ENCODE measurements at places on chromosomes 6 and 20.

DNA sequence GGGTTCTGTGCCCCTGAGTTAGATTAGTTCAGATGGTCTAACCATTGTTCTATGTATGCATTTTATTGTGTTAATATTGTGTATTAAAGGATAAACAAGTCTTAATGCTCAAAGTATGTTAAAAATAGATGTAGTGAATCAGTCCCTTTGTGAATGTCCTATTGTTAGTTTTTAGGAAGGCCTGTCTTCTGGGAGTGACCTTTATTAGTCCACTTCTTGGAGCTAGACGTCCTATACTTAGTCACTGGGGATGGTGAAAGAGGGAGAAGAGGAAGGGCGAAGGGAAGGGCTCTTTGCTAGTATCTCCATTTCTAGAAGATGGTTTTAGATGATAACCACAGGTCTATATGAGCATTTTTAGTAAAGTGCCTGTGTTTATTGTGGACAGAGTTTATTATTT lies 12.3 kb upstream of the HMGN4 start:
- no peak for DNase-seq

GRCh38 chr20:61980647-61981583 lies 84.8 kb downstream of the TAF4 start:
- DNase-seq = peak; percentile 77

DNA sequence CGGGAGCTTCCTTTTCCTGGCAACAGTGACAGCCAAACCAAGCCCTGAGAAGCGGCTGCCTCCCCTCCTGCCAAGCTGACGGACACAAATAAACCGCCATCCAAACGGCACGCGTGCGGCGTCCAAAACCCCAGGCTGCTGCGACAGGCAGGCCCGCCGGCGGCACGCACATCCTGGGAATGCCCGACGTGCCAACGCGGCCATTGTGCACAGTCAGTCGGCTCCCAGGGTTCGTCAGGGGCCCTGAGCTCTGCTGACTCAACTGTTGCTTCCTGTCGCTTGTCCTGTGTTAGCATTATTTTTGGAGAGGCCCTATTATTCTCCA lies 6.8 kb downstream of the JAG1 start:
- DNase-seq = no peak

- no peak for DNase-seq
Observed at GRCh38 chr6:36677059-36677749, 1.3 kb upstream of the CDKN1A start.

DNA sequence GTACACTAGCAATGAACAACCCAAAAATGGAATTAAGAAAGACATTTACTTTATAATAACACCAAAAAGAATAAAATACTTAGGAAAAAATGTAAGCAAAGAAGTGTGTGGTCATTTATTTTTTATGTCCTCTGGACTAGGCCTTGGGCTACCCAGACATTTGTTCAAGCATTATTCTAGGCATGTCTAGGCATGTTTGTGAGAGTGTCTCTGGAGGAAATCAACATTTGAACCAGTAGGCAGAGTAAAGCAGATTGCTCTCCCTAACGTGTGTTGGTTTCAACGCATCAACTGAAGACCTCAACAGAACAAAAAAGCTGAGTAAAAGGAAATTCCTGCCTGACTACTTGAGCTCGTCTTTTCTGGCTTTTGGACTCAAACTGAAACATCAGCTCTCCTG lies 84.5 kb downstream of the ANKEF1 start:
- no peak for DNase-seq

GRCh38 chr6:103036846-103037245 lies 1643.3 kb downstream of the GRIK2 start:
- no peak for DNase-seq

GRCh38 chr20:49030954-49031619 lies 15.0 kb upstream of the CSE1L start:
- no peak for DNase-seq

DNA sequence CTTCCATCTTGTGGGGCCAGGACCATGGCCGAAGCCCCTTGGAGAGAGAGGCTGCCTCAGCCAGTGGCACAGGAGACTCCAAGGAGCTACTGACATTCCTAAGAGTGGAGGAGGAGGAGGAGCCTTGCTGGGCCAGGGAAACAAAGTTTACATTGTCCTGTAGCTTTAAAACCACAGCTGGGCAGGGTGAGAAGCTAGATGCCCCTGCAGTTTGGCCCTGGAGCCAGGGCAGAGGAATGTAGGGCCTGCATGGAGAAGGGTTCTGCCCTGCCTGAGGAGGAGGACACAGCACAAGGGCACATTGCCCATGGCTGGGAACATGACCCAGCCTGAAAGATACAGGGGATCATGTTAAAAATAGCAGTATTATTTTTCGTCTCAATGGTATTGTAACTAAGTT lies 37.4 kb downstream of the PLCG1 start:
- DNase-seq = no peak

DNA sequence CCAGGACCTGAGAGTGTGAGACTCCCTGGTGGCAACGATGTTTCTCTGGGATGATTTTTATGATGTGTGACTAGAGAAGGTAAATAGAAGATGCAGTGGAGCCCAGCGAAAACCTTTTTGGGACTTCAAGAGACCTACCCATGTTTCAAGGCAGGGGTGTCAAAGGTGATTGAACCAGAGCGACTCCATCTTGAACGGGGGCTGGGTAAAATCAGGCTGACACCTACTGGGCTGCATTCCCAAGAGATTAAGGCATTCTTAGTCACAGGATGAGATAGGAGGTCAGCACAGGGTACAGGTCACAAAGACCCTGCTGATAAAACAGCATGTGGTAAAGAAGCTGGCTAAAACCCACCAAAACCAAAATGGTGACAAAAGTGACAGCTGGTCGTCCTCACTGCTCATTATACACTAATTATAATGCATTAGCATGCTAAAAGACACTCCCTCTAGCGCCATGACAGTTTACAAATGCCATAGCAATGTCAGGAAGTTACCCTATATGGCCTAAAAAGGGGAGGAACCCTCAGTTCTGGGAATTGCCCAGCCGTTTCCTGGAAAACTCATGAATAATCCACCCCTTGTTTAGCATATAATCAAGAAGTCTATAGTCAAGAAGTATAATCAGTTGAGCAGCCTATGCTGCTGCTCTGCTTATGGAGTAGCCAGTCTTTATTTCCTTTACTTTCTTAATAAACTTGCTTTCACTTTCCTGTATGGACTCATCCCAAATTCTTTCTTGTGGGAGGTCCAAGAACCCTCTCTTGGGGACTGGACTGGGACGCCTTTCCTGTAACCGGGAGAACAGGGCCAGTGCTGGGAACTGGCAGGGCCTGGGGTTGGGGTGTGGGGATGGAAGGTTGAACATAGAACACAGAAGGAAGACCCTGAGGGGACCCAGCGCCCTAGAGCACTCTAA lies 526.4 kb downstream of the QKI start:
- DNase-seq = no peak

GRCh38 chr6:74588094-74588832 lies 617.6 kb downstream of the COL12A1 start:
- no peak for DNase-seq

DNA sequence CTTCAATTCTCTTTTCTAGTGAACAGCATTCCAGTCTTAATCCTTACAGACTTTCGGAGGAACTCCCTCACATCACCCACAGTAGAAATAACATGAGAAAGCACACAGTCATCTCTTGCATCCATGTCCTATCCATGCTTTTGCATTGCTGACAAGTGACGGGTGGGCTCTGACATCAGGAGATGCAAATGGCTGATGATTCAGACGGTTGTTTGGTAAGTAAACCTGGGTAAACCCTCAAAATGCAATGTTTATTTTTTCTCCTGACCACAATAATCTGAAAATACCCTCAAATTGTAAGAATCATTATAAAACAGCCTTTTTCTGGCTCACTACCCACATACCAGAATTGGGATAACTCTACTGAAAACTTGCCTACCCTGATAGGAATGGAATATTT lies 792.0 kb downstream of the MAFB start:
- DNase-seq = no peak

- no peak for DNase-seq
Observed at GRCh38 chr20:43751167-43752050, 24.6 kb upstream of the GTSF1L start.

DNA sequence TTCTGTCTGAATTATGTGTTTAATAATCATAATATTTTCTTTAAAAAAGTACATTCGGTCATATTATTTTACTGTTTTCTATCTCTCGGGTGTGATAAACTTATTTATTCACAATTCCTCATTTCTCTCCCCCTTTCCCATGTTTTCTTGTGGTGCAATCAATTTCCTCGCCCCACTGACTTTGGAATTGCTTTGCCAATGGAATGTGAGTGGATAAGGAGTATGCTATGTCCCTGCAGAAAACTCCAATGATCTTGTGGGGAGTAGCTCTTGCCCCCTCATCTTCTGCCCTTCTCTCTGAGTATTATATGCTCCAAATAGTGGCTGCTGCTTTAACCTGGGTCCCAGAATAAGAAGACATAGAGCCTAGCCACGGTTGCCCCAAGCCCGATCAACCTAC lies 64.1 kb downstream of the HMGN3 start:
- no peak for DNase-seq

GRCh38 chr6:106477790-106478189 lies 117.3 kb downstream of the CRYBG1 start:
- no peak for DNase-seq

DNA sequence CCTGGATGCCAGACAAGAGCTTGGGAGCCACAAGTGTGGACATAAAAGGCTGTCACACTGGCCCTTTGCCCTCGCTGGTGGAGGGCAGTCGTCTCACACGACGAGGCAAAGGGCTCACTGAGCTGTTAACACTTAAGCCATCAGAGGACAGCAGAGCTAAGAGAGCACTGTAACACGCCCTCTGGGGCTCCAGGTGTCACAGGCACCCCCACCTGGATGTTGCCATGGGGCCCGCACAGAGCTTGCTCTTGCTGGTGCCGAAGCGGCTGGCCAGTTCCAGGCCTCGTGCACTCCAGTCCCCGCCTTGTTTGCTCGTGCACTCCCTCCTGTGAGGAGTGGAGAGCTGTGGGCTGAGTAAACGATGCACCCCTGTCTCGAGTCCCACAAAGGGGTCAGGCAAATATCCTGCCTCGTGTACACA lies 37.4 kb downstream of the SLC35D3 start:
- peak; percentile 64 for DNase-seq

- DNase-seq = peak; percentile 33
Observed at GRCh38 chr20:47659904-47660601, 125.2 kb downstream of the SULF2 start.

GRCh38 chr6:137873273-137873762 lies 6.3 kb downstream of the TNFAIP3 start:
- no peak for DNase-seq

DNA sequence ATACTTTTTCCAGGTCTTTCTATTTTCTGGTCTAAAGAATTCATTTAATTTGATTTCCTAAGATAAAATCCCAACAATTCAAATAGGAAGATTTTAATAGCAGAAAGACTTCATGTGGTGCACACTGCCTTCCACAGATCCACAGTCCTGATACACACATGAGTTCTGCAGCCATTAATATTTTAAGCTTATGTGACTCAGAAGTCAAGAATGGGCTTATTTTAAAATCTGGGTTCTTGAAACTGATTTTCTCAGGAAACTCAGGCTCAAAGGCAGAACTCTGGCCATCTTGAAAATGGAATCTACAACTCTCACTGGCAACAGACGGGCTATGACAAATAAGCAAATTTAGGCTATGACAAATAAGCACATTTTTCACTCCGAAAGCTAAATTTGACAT lies 88.2 kb downstream of the COL12A1 start:
- no peak for DNase-seq

- no peak for DNase-seq
Observed at GRCh38 chr6:68718385-68719073, 83.4 kb downstream of the ADGRB3 start.

DNA sequence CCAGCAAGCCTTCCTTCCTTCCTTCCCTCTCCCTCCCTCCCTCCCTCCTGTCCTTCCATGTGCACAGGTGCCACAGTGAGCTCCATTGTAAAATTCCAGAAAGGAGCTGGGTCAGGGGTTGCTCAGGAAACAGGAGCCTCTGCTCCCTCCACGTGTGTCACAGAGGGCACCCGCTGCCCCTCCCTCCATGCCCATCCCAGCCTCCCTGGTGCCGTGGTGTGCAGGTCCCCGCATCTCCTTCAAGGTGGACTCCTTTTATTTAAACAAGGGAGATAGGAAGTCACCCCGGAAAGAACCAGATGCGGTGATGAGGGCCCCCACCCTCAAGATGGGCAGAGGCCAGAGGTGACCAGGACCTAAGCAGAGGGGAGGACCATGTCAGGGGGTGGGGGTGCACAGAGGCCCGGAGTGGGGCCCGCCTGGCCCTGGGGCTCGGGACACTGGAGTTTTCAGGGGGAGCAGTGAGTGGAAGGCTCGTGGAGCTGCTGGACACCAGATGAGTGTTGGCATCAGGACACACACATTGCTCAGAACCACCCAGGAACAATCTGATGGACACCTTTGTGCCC lies 85.4 kb downstream of the DHX35 start:
- no peak for DNase-seq

GRCh38 chr20:24755411-24755922 lies 193.6 kb upstream of the CST7 start:
- DNase-seq = no peak

GRCh38 chr6:156822747-156823206 lies 45.6 kb downstream of the ARID1B start:
- no peak for DNase-seq

DNA sequence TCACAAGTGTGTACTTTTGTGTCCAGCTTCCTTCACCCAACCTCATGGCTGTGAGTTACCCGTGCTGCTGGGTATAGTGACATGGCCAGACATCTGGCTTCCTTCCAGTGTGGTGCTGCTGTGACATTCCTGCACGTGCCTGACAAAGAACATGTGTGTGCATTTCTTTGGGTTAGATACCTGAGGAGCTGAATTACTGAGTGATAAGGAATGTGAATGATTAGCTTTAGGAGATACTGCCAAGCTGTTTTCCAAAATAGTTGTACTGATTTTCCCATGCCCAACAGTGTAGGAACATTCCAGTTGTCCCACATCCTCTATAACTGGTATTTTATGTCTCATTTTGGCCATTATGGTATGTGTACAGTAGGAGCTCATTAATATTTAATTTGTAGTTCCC lies 132.5 kb downstream of the PREX1 start:
- no peak for DNase-seq

GRCh38 chr6:159955945-159956361 lies 12.9 kb upstream of the IGF2R start:
- DNase-seq = no peak

- DNase-seq = no peak
Observed at GRCh38 chr6:154381548-154381947, 24.9 kb upstream of the IPCEF1 start.

DNA sequence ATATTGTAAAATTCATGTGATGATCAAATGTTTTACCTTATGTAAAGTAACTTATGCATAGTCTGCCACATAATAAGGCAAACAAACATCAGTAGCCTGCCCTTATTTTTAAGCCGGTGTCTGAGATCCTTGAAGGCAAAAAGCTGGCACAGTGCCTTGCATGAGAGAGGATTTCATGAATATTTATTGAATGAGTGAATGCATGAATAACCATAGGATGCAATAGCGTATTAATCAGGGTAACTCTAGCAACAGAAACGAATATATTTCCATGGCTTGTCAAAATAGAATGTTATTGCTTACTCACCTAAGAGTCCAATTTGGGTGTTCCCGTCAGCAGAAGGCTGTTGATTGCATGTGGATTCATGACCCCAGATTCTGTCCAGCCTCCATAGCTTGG lies 34.9 kb downstream of the BTBD3 start:
- DNase-seq = no peak

GRCh38 chr6:26022132-26022472 lies 59.5 kb downstream of the TRIM38 start:
- peak; percentile 72 for DNase-seq

All from HT-29 (cell line).